ENCODE measurements at places on chromosomes 1 and 21. TPM values are rescaled to one million over a fixed set of nuclear protein-coding genes. Genes with fewer than 3 reads are reported as not detected.

FCRL6 gene
- total RNA-seq: 1.9 TPM

PAQR6 gene
- total RNA-seq: 1.6 TPM

ARHGEF10L gene
- total RNA-seq: 84.1 TPM

BARHL2 gene
- total RNA-seq: not detected

TMPRSS15 gene
- total RNA-seq: not detected

GJA9 gene
- total RNA-seq: not detected

All from gastroesophageal sphincter (tissue), 4 donors.